GM12891 (cell line): ENCODE measurements at places on chromosomes 12 and 14.

- DNase-seq = no peak
Observed at GRCh38 chr14:100907240-100907639, 3.7 kb upstream of the RTL1 start.

DNA sequence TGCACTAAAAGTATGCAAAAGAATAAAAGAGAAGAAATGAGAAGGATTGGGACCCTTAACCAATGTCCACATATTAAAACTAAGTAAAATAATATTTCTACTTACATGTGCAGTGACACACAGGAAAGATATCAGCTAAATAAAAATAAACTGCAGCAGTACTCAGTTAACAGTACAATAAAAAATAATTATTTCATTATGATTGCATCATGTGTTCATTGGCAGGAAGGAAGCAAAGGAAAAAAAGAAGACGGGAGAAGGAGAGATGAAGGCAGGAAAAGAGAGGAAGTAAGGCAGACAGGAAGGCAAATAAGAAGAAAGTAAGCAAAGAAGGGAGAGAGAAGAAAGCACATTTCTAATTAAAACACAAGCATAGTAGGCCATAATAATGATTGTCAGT, 33.0 kb downstream of the RASSF9 start:
- no peak for DNase-seq

GRCh38 chr12:8948701-8949341, 624 bp downstream of the M6PR start:
- no peak for DNase-seq

GRCh38 chr12:99611599-99611998, 36.0 kb upstream of the GARIN6 start:
- no peak for DNase-seq

DNA sequence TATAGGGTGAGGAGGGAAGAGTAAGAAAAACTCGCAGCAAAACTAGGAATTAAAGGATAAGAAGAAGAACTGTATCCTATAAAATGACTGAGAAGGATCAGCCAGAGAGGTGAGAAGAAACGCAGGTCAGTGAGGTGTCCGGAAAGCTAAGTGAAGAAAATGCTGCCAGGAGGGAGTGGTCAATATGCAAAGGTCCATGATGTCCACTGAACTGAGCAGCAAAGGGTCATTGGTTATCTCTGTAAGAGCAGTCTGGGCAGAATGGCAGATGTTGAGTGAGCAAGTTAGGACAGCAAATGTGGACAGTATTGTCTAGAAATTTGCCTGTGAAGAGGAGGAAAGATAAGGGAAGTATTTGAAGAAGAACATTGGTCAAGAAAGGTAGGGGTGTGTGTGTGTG, 155.4 kb downstream of the SRGAP1 start:
- DNase-seq = no peak

DNA sequence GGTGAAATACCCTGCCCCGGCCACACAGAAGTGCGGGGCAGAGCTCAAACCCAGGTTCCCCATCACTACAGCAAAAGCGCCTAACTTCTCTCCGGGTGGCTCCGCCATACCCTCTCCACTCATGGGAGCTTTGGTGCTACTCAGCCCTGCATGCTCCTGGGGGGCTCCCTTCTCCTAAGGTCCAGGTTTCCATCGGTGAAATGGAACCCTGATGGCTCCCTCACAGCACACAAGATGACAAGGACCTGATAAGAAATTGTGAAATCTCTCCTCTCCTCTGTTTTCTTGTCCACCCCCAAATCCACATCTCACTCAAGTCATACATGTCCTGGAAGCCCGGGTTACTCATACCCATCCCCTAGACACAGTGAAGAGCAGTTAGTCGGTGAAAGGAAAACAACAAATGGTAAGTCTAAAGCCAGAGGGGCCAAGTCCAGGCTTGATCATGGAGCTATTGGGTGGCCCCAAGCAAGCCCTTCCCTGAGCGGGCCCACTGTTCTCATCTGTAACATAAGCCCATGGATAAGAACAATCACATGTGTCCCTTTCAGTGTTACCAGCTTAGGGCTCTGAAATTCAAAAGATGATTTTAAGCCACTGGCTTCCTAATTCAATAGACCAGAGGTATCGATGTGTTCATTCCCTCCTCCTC, 317.5 kb downstream of the BCL11B start:
- no peak for DNase-seq

DNA sequence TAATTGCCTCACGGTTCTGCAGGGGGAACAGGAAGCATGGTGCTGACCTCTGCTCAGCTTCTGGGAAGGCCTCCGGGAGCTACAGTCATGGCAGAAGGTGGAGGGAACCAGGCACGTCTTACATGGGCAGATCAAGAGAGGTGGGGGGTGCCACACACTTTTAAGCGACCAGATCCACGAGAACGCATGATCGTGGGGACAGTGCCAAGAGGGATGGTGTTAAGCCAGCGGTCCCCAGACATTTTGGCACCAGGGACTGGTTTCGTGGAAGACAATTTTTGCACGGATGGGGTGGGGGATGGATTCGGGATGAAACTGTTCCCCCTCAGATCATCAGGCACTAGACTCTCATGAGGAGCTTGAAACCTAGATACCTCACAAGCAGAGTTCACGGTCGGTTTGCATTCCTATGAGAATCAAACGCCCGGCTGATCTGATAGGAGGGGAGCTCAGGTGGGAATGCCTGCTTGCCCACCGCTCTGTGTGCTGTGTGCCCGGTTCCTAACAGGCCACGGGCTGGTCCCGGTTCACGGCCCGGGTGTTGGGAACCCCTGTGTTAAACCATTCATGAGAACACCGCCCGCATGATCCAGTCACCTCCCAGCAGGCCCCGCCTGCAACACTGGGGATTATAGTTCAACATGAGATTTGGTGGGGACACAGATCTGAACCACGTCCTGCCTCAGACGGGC, 96.9 kb downstream of the ADGRD1 start:
- DNase-seq = no peak

- DNase-seq = no peak
Observed at GRCh38 chr12:66596199-66596598, 82.7 kb downstream of the GRIP1 start.

GRCh38 chr12:67426067-67426466, 156.9 kb downstream of the CAND1 start:
- no peak for DNase-seq
